ENCODE measurements at places on chromosomes 2 and 18. TPM values are rescaled to one million over a fixed set of nuclear protein-coding genes. Genes with fewer than 3 reads are reported as not detected.
A peak's percentile ranks its signal among the peaks of the same experiment; 100 is the strongest.

- no peak overlapping the region for H3K27ac ChIP-seq
- H3K4me1 ChIP-seq, result peaks cover 28% of the 10 kb centered on the region
- H3K4me3 ChIP-seq, result no peak overlapping the region
These were observed 4.1 kb upstream of the STAT1 start for GRCh38 chr2:191018048-191018447.

RAPGEF4 gene
- total RNA-seq, result 0.97 TPM

- H3K36me3 ChIP-seq, result peaks cover 4% of the 10 kb centered on the region
- H3K27ac ChIP-seq, result no peak overlapping the region
- H3K4me1 ChIP-seq, result peaks cover 39% of the 10 kb centered on the region
- peak; percentile 72 for DNase-seq
- H3K27me3 ChIP-seq, result no peaks in the 10 kb centered on the region
These were observed 868 bp downstream of the HSBP1L1 start for GRCh38 chr18:79965119-79965902.

DNA sequence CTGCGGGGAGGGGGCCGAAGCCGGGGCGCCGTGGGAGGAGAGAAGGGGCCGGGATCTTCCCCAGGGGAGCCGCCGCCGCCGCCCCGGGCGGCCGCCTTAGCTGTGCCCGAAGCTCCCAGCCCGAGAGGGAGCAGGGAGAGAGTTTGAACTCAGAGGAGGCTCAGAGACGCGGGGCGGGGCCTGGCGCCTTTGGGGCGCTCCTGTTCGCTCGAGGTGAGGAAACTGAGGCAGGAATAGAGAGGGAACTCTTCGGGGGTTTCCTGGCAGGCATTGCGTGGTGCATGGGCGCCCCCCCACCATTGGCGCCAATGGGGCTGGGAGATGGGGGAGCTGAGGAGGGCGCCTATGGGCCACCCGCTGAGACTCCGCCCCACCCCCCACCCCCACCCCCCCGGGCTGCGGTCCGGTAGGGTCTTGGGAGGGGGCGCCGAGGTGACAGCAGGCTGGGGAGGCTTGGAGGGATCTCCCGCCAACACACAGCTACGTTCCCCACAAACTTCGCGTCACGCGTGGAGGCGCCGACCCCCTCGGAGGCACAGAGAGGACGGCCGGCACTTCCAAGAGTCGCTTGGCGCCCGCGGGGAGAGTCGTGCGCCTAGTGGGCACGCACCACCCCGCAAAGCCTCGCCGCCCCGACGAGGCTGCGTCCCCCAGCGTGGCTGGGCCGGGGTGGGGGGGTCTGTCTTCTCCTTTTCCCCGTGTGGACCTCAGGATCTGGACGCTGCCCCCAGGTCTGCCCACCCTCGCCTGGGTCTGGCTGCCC is 680 bp downstream of the CTDSP1 start:
- DNase-seq, result peak; percentile 71
- peak overlapping the region; percentile 86 for H3K27ac ChIP-seq
- H3K36me3 ChIP-seq, result peaks cover 12% of the 10 kb centered on the region
- H3K4me1 ChIP-seq, result peaks cover 65% of the 10 kb centered on the region
- no peaks in the 10 kb centered on the region for H3K27me3 ChIP-seq
- peak overlapping the region; percentile 94 for H3K4me3 ChIP-seq

GRCh38 chr2:206531996-206532543 is 88.7 kb downstream of the ADAM23 start:
- H3K4me1 ChIP-seq, result no peaks in the 10 kb centered on the region
- no peaks in the 10 kb centered on the region for H3K27me3 ChIP-seq
- no peak overlapping the region for H3K27ac ChIP-seq
- no peaks in the 10 kb centered on the region for H3K36me3 ChIP-seq
- DNase-seq, result no peak
- H3K4me3 ChIP-seq, result no peak overlapping the region

ASPRV1 gene
- total RNA-seq, result 0.71 TPM

PLA2R1 gene
- not detected for total RNA-seq

- peaks cover 5% of the 10 kb centered on the region for H3K4me1 ChIP-seq
- H3K36me3 ChIP-seq, result peaks cover 40% of the 10 kb centered on the region
- DNase-seq, result peak; percentile 77
- no peak overlapping the region for H3K4me3 ChIP-seq
- H3K27ac ChIP-seq, result no peak overlapping the region
These were observed 71.1 kb upstream of the TFCP2L1 start for GRCh38 chr2:121356058-121356640.

PROKR1 gene
- not detected for total RNA-seq

GRCh38 chr2:217672472-217672871 is 330.3 kb downstream of the TNS1 start:
- H3K27ac ChIP-seq, result no peak overlapping the region
- no peak overlapping the region for H3K4me3 ChIP-seq
- no peaks in the 10 kb centered on the region for H3K36me3 ChIP-seq
- H3K27me3 ChIP-seq, result no peaks in the 10 kb centered on the region
- no peak for DNase-seq

BMP10 gene
- total RNA-seq, result not detected
